ENCODE measurements at places on chromosomes 7 and 10.
A peak's percentile ranks its signal among the peaks of the same experiment; 100 is the strongest.

- DNase-seq: no peak
These were observed 51.2 kb downstream of the KIF5B start for GRCh38 chr10:32005050-32005449.

DNA sequence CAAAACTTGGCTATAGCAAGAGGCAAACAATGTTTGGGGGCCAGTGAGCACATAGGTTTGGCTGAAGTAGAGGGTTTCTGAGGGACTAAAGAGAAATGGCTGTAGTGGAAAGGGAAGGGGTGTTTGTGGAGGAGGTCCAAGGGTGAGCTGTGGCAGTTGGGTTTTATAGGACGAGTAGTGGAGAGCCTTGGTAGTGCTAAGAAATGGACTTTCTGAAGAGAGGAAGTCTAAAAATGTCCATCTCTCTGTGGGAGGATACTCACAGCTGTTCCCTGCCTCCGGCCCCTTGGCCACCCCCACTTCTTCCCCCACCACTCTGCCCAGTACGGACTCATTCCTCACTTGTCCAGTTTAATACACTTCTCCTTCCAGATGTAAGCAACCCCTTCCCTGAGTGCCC is 64.3 kb downstream of the ZNF22 start:
- DNase-seq: no peak

GRCh38 chr10:20871970-20872369 is 25.1 kb downstream of the NEBL start:
- peak; percentile 80 for DNase-seq

- no peak for DNase-seq
These were observed 1.9 kb downstream of the GALNT17 start for GRCh38 chr7:71133856-71134255.

DNA sequence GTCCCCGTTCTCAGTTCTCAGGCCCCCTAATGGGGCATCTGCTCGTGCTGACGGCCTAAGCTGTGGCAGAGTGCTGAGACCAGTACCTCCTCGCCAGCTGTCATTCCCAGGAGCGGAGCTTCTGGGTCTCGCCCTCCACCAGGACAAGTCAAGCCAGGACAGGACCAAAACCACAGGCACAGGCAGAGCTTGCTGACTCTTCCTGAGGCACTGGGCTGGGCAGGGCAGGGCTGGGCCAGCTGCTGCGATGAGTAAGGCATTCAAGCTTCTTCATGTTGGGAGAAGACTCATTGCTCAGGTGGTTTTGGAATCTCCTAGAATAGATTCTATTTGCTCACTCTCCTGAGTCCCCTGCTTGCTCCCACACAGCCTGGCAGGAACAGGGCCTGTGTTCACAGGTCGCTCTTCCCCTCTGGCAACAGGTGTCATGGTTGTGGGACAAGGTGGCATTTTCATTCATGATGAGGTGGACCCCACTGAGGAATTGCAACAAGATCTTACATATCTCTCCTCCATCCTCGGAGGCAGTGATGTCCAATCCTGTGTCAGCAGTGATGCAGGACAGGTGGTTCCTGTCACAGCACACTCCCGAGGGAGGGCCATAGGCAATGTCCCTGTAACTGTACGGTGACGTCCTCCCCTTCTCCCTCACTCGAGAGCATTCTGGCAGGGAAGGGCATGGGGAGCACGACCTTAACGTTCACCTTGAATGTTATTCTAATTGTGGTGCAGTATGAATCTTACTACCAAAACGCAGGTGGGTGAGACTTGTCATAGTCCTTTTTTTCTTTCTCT is 17.0 kb upstream of the SH3PXD2A start:
- DNase-seq: no peak

- DNase-seq: no peak
These were observed 1019.0 kb downstream of the XPNPEP1 start for GRCh38 chr10:108904163-108904838.

DNA sequence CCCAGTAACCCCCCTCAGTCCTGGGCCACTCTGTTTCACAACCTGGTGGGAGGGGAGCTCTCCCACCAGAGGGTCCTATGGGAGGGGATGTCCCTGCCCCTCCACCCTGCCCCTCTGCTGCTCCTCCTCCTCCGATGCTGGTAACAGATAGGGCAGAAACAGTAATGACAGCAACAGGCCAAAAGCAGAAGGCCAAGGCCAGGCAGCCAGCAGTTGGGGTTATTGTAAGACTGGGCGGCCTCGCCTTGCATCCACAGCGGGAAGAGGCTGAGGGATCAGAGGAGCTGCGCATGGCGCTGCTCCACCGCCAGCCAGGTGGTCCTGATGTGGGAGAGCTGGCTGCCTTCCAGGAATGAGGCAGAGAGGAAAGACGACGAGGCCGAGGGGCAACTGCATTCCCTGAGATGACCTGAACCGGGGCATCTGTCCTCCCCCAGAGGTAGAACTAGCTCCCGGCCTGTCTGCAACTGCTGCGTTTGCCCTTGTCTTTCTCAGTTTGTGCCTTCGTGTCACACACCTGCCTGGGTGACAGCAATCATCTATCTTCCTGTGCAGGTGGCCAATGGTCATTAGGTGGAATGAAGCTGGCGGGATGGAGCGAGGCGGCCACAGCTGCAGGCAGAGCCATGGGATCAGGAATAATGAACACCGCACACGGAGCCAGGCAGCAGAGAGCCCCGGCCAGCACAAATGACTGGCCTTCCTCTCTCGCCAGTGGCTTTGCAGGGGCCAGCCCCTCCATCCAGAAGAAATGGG is 54.0 kb upstream of the CACUL1 start:
- no peak for DNase-seq

- peak; percentile 80 for DNase-seq
These were observed 56.0 kb downstream of the PTPRN2 start for GRCh38 chr7:158531661-158532060.

- DNase-seq: peak; percentile 35
These were observed 55.6 kb downstream of the STEAP1B start for GRCh38 chr7:22444181-22444971.

DNA sequence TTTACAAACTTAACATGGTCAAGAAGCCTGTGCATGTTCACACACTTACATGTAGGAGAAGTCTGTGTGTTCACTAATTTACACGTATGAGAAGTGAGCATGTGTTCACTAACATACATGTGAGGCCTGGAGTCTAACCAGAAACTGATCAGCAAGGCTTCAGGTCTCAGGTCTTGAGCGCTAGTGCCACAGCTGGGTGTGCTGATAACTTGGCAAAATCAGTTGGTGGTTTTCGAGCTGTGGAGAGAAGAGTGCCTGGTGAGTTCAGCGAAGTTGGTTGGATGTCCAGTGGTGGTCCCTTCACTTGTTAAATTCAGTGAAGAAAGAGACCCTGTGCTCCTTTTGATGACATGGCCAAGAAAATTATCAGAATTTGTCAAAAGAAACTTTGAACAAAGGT is 98.7 kb downstream of the CELF2 start:
- DNase-seq: no peak

- DNase-seq: no peak
These were observed 1065.8 kb downstream of the REEP3 start for GRCh38 chr10:64586934-64587503.

- no peak for DNase-seq
These were observed 487.9 kb downstream of the PARD3 start for GRCh38 chr10:34327184-34327583.

DNA sequence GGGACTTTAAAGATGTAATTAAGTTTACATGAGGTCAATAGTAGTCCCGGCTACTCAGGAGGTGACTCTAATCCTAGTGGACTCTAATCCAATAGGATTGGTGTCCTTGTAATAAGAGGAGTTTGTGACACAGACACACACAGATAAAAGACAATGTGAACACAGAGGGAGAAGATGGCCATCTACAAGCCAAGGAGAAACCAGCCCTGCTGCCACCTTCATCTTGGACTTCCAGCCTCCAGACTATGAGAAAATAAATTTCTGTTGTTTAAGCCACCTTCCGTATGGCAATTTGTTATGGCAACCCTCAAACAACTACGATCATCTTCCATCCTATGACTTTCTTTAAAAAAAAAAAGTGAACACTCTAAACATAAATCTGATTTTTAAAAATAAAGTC is 116.3 kb downstream of the ALOX5 start:
- no peak for DNase-seq

DNA sequence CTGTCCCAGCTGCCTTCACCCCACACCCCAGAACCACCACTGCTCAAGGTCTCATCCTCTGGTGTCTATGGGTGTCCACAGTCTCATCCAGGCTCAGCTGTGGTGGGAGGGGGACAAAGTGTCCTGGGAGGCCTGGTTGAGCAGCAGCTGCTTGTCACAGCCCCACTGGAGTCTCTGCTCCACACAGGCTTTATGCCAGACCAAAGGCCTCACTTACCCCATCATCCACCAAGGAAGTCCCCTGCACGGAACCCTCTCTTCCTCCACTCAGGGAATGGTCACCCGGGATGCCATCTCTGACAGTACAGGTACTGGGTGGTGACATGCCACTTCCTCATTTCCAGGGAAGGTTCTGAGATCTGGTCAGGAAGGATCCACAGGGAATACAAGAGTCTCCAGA is 925.4 kb upstream of the ZNF722 start:
- DNase-seq: no peak

DNA sequence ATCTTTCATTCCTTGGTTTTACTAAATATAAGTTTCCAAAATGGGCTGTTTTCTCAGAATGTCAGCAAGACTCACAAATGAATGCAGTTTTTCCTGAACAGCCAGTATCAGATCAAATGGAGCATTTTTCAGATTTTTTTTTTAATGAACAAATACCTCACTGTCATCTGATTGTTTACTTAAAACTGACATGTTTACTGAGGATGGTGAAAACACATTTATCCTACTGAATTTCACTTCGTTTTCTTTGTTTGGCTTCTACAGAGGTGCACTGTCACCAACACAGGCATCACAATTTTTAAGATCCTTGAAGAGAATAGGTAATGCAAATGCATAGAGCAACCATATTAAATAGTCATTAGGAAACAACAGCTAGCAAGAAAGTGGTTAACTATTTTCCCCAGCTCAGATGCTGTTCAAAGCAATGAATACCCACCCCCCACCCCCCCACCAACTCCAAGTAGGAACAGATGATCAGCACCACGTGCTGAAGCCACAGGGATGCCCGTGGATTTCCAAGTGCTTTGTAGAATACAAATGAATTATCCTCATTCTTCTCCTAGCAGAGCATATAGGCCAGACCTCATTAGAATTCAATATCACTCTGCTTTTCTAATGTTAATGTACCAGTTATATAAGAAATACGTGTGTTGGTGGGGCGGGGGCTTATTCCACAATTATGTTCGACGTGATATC is 205.9 kb downstream of the SKAP2 start:
- DNase-seq: peak; percentile 98

- DNase-seq: no peak
These were observed 180.0 kb upstream of the INHBA start for GRCh38 chr7:41882745-41883420.

DNA sequence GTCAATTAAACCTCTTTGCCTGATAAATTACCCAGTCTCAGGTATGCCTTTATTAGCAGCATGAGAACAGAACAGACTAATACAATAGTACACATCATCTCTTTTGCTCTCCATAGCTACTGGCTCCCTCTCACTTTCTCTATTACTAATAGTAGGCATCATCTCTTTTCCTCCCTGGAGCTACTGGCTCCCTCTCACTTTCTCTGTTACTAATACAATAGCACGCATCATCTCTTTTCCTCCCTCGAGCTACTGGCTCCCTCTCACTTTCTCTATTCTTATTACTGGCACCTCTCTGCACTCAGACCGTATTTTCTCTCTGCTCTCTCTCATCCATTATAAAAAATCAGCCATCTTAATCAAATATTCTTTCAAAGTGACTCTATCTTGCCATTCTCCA is 37.1 kb downstream of the SLC25A13 start:
- no peak for DNase-seq

- DNase-seq: no peak
These were observed 7.6 kb downstream of the CLEC2L start for GRCh38 chr7:139531094-139531493.

- no peak for DNase-seq
These were observed 13.1 kb upstream of the SLC35B4 start for GRCh38 chr7:134329614-134330346.

GRCh38 chr7:98289333-98289875 is 7.9 kb downstream of the BRI3 start:
- no peak for DNase-seq

- no peak for DNase-seq
These were observed 997.3 kb downstream of the LRMDA start for GRCh38 chr10:76428551-76429367.

GRCh38 chr7:106166651-106167342 is 54.7 kb upstream of the SYPL1 start:
- DNase-seq: peak; percentile 75

DNA sequence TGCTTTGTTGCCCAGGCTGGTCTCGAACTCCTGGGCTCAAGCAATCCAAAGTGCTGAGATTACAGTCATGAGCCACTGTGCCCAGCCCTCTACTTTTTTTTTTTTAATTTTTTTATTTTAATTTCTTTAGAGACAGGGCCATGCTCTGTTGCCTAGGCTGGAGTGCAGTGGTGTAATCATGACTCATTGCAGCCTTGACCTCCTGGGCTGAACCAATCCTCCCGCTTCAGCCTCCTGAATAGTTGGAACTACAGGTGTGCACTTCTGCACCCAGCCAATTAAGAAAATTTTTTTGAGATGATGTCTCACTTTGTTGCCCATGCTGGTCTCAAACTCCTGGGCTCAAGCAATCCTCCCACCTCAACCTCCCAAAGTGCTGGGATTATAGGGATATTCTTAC is 528.6 kb downstream of the GATA3 start:
- no peak for DNase-seq

- no peak for DNase-seq
These were observed 46.7 kb upstream of the ANTXRL start for GRCh38 chr10:46239993-46240683.

DNA sequence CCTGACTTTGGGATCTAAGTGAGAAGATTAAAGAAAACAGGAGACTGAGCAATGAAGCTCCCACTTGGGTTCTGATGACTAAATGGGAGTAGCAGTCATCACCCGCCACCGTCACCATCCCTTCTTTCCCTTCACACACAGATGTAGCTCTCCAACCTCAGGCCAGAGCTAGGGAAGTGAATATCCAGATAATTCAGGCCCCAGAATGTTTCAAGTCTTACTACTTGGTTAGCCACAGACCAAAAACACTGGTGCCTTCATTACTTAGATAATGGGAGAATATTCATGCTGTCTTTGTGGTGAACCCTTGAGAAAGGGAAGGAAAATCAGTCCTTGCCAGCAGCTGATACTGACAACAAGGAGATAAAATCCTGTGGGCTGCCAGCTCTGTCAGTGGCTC is 100.7 kb downstream of the OSBPL3 start:
- DNase-seq: no peak

- DNase-seq: peak; percentile 11
These were observed 39.5 kb downstream of the PPP1R3C start for GRCh38 chr10:91593366-91593765.

- peak; percentile 42 for DNase-seq
These were observed 38.6 kb downstream of the CLRN3 start for GRCh38 chr10:127853868-127854768.

GRCh38 chr10:131452926-131453720 is 141.6 kb upstream of the TCERG1L start:
- DNase-seq: no peak
